ENCODE measurements at places on chromosomes 1 and 21.

DNA sequence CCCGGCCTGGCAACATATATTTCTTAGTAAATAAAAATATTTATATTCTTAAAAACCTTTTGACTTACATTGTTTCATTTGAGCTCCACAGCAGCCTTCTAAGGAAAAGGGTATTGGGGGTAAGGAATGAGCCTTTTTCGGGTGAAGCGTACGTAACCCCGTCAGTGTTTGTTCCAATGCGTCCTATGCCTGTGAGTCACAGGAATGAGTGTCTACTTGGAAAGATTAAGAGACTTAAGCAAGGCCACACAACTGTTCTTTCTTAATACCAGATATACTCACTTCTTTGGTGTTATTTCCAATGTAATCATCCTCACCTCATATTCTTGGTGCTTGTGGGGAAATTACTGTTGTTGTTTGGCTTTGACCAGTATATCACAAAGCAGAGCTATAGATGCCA lies 22.7 kb downstream of the WDTC1 start:
- DNase-seq, result no peak

DNA sequence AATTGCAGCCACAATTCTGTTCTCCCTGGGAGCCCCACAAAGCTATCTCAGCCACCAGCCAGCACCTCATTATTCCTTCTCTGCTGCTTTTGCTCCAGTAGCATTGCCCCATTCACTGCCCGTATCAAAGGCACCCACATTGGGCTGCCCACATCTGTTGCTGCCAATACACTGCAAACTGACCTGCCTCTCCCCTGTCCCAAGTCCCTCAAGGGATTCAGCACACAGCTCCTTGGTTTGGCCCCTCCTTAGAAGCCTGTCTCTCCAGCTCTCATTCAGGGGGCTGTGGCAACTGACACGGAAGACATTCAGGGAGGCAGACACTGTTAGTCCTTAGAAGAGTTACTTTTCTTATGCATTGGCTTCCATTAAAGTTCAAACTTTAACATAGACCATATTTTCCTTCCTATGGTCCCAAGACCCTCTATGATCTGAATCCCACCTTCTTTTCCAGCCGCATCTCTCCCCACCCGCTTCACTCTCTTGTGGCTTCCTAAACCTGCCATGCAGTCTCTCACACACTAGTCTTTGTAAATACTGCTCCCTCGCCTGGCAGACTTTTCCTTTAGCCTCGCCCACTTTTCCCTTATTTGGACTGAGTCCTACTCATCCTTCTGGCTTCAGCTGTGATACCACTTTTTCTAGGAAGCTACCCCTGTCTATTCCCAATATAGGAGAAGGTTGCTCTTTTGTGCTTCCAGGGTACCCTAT lies 19.3 kb upstream of the KLHDC8A start:
- DNase-seq, result no peak

- DNase-seq, result no peak
Observed at GRCh38 chr1:231527586-231528171, 790 bp upstream of the TSNAX start.

- no peak for DNase-seq
Observed at GRCh38 chr1:208069908-208070307, 159.0 kb upstream of the CD34 start.
